ENCODE measurements at places on chromosomes 7 and 10.

GRCh38 chr10:122344741-122345258, 29.7 kb upstream of the PLEKHA1 start:
- peak; percentile 26 for DNase-seq

- DNase-seq, result no peak
Observed at GRCh38 chr10:46091828-46092523, 45.9 kb upstream of the MSMB start.

- DNase-seq, result no peak
Observed at GRCh38 chr10:128400564-128400963, 274.3 kb upstream of the MKI67 start.

GRCh38 chr10:31083765-31084184, 52.1 kb upstream of the ZNF438 start:
- no peak for DNase-seq

- no peak for DNase-seq
Observed at GRCh38 chr10:113142601-113143362, 192.7 kb downstream of the TCF7L2 start.

DNA sequence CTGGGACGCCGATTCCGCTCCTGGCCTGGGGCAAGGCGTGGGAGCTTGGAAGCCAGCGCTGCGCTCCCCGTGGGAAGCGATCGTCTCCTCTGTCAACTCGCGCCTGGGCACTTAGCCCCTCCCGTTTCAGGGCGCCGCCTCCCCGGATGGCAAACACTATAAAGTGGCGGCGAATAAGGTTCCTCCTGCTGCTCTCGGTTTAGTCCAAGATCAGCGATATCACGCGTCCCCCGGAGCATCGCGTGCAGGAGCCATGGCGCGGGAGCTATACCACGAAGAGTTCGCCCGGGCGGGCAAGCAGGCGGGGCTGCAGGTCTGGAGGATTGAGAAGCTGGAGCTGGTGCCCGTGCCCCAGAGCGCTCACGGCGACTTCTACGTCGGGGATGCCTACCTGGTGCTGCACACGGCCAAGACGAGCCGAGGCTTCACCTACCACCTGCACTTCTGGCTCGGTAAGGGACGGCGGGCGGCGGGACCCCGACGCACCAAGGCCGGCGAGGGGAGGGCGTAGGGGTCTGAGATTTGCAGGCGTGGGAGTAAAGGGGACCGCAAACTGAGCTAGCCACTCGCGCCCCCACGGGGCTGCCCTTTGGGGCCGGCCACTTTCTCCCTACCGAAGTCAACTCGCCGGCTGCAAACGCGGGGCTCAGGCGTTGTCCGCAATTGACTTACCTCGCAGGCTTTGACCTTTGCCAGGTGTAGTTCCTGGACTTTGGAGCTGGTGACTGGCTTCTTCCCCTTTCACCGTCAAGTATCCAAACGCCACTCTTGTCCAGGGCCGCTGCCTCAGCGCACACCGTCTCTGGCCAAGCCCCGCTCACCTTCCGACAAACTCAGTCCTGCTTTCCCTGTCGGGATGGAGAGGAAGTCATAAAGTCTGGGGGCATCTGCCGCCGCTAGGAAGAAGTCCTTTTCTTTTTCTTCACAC, at the start of gene SCIN:
Gene SCIN, plus strand, starts transcription at position 187 of the 928 bp plus-strand sequence. Its CDS starts 67 bp downstream, at position 254.
- peak; percentile 16 for DNase-seq

- DNase-seq, result no peak
Observed at GRCh38 chr7:25402532-25402931, 174.2 kb upstream of the NPVF start.

DNA sequence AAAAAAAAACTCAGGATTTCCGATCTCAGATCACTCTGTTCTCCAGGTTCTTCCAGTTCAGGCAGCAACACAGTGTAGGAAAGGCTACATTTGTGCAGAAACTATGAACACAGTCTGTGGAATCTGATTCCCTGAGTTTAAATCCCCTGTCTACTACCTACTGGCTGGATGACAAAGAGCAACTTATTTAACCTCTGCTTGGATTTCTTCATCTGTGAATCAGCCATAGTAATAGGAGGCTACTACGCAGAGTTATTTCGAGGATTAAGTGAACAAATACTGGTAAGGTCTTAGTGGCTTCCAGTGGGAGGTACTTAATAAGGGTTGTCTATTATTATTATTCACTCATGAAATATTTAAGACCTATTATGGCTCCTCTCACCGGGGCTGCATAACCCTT, 44.3 kb upstream of the PDCD4 start:
- DNase-seq, result no peak

DNA sequence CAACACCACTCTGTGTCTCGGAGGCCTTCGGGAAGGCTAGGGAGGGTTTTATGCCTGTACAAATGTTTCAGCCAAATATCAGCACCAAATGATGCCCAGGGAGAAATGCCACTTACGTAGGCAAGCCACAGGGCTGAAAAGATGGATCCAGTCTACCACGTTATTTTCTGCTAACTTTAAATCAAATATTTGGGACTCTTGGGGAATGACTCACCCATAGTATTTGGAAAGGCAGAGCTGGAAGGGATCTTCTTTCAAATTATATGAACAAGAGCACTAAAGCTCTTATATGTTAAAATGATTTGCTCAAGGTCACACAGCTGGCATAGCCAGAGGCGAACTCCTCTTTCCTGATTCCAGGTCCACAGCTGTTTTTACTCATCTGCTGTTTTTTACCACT, 591.4 kb downstream of the SORCS1 start:
- no peak for DNase-seq

DNA sequence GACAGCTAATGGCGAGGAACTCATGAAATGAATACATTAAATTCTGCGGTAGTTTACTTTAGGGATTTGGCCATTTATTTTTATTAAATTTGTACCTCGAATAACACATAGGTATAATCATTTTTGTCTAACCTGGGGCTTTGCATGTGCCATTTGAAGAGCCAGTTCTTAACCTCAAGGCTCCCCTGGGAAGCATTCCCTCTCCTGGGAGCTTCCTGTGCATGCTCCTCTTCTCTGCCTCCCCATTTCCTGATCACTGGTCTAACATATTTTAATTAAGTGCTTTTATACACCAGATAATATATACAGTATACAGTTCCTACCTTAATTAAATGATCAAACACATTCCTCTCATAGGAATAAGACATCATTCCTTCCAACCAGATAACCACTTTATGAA, 183.9 kb upstream of the FZD1 start:
- no peak for DNase-seq

- DNase-seq, result peak; percentile 56
Observed at GRCh38 chr10:61896854-61897661, 4.4 kb upstream of the ARID5B start.
